ENCODE measurements at places on chromosomes 4 and X.

- H3K4me1 ChIP-seq = no peaks in the 10 kb centered on the region
- no peak overlapping the region for H3K4me3 ChIP-seq
- H3K27ac ChIP-seq = no peak overlapping the region
Measured at GRCh38 chr4:174156239-174156826, 127.1 kb downstream of the FBXO8 start.

- no peaks in the 10 kb centered on the region for H3K27me3 ChIP-seq
- no peaks in the 10 kb centered on the region for H3K4me1 ChIP-seq
- peak overlapping the region; percentile 30 for H3K4me3 ChIP-seq
- ATAC-seq = no peak
- no peak overlapping the region for H3K27ac ChIP-seq
- H3K36me3 ChIP-seq = no peaks in the 10 kb centered on the region
Measured at GRCh38 chrX:101655534-101655933, 4.1 kb downstream of the ARMCX2 start.

DNA sequence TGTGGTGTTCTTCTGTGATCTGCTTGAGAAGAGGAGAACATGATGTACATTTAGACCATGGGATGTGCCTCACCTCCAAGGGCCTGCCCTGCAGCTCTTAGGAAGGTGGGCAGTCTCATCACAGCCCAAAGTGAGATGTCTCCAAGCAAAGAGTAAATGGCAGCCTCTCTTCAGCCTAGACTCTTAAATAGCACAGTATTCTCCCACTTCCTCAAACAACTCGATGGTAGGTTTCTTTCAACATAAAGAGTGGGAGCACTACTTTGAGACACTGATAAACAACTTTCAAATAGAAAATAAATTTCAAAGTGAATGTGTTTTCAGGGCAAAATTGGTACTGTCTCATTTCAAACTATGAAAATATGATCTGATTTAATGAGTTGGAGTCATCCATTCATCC lies 35.2 kb downstream of the EDNRA start:
- H3K4me3 ChIP-seq = no peak overlapping the region
- peaks cover 13% of the 10 kb centered on the region for H3K27me3 ChIP-seq
- H3K4me1 ChIP-seq = no peaks in the 10 kb centered on the region

DNA sequence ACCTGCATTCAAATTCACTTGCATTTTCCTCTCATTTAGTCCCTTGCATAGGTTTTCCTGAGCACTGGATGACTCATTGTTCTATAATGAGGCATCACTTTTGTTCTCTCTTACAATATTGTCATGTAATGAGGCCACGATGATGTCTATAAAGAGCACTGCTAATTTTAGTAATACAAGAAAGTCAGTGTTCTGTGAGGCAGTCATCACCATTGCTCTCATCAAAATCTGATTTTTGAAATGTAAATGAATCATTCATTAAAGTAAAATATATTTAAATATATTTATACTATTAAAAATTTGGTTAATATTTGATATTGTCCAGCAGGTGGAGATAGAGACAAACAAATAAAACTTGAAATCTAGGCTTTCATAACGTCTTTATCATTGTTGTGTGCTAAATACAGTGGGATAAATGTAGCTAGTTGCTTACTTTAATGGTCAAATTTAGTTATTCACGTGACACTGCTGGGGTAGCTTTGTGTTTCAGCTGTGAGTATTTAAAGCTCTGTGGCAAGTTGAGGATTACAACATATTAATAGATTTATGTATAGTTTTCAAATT lies 15.4 kb downstream of the HMGB2 start:
- no peak overlapping the region for H3K4me3 ChIP-seq
- H3K27me3 ChIP-seq = no peaks in the 10 kb centered on the region
- ATAC-seq = peak; percentile 97
- H3K27ac ChIP-seq = no peak overlapping the region

DNA sequence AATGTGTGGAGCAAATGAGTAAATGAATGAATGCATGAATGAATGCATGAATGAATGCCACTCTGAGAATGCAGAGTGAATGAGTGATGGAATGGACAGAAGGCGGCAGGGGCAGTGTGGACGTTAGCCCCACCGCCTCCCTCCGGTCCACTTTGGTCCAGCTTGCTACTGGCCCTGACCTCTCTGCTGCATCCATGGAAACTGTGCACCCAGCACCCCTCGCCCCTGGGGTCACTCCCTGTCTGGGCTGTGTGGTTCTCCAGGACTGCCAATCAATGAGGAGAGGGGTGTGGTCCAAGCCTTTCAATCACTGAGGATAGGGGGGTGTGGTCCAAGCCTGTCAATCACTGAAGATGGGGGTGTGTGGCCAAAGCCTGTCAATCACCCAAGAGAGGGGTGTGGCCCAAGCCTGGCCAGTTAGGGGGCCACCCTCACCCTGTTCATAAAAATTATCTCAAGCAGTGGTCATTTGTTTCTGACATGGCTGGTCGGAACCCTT lies 39.2 kb upstream of the ASMTL start:
- H3K4me3 ChIP-seq = no peak overlapping the region
- peak overlapping the region; percentile 67 for H3K27ac ChIP-seq
- peak; percentile 90 for ATAC-seq
- peaks cover 10% of the 10 kb centered on the region for H3K4me1 ChIP-seq
- peaks cover 76% of the 10 kb centered on the region for H3K36me3 ChIP-seq
